Stimulated activated naive CD4-positive, alpha-beta T cell (primary cell): ENCODE measurements at places on chromosomes 16 and 17.

- no peak for DNase-seq
These were observed 50.6 kb downstream of the CNGB1 start for GRCh38 chr16:57920215-57920879.

DNA sequence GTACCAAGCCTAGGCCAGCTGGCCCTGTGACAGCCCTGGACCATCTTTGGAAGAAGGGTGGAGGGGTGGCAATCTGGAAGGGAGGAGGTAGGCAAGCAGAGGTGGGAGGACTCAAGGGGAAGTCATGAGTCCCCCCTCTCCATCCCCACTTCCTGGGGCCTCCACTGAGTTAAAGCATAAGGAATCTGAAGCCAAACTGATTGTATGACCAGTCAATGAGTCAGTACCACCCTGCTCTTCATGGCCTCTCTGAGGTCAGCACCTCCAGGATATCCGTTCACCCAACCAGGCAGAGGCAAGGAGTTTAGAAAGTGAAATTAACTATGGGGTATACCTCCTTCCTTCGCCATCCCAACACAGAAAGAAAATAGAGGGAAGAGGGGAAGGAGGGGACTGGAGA lies 272.7 kb downstream of the SOX9 start:
- DNase-seq, result no peak

- no peak for DNase-seq
These were observed 129.1 kb upstream of the LHX1 start for GRCh38 chr17:36808180-36808661.

- no peak for DNase-seq
These were observed 24.3 kb downstream of the STAT3 start for GRCh38 chr17:42363767-42364585.

GRCh38 chr17:49086649-49087048 lies 45.9 kb upstream of the B4GALNT2 start:
- DNase-seq, result no peak

DNA sequence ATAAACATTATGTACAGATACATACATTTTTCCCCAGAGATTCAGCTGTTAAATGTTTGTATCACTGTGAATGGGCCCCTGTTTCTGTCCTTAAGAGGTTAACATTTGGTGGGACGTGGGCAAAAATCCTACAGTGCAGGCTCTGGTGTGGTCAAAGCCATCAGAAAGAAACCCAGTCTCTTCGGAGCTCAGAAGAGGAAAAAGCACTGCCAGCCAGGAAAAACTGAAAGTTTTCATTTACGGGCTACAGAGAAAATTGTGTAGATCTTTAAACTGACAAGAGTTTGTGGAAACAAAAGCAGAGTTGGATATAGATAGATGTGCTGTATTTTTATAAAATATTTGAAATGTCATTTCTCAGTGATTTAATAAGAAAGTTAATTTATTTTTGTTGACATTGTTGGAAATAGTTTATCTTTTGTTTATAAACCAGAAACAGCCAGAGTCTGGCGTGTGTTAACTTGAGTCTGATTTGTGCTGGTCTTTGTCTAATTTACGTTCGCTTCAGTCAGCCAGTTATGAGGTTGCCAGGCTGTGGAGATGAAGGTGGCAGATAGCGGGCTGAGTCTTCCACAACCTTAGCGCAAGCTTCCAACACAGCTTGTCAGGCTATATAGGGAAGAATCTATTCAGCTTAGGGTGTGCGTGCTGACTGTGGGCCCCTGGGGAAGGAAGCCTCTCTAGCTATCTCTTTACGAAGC lies 9.5 kb upstream of the TEKT3 start:
- DNase-seq, result no peak

GRCh38 chr16:67632415-67633172 lies 12.3 kb upstream of the CARMIL2 start:
- no peak for DNase-seq

- no peak for DNase-seq
These were observed 5.0 kb downstream of the TAX1BP3 start for GRCh38 chr17:3663102-3664011.

DNA sequence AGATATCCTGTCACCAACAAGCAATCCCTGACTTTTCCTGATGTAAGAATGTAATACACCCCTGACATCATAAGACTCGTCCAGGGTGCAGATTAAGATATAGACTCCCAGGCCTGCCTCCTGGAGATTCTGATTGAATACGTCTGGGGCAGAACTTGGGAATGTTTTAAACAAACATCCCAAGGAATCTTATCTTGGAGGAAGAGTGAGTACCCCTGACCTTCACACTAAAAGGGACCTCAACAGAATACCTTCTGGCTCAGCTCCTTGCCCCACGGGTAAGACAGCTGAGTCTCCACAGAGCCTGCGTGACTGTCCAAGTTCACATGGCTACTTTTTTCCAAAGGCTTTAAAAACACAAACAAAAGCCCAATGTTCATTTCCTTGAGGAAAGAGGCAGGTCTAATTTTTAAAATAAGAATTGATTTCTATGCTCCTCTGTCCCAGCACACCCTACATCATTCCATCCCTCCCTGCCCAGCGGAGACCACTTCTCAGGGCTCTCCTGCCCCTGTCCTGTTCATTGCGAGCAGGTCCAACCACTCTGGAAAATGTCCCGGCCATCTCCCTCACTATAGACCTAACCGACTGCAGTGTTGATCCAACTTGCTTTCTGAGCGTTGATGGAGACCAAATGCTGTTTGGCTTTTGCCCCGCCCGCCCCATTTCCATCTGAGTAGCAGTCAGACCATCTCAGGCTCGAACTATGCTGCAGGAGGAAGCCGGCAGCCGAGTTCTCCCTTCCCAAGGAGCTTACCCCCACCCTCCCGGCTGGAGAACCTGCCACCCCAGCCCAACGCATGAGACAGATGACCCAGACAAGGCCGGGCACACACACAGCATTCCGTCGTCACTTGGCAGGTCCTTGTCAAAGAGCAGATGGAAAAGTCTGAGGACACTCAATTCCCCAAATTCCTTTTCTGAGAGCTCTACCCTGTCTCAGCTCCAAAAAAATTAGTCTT lies 44.1 kb upstream of the MYH10 start:
- no peak for DNase-seq

- DNase-seq, result no peak
These were observed 7.5 kb downstream of the SLC5A11 start for GRCh38 chr16:24853169-24853824.

GRCh38 chr17:42188749-42189650 lies 3.7 kb upstream of the HCRT start:
- no peak for DNase-seq
